Activated CD8-positive, alpha-beta memory T cell treated with anti-CD3 and anti-CD28 coated beads for 36 hours (primary cell): ENCODE measurements at places on chromosomes 2 and 18. TPM values are rescaled to one million over a fixed set of nuclear protein-coding genes. Genes with fewer than 3 reads are reported as not detected.

Gene TRIM54
- 0.30 TPM for total RNA-seq

Gene UGT1A4
- total RNA-seq, result not detected

Gene LINC00305
- total RNA-seq, result not detected

Gene GREB1L
- not detected for total RNA-seq

Gene WDR35
- total RNA-seq, result 12.2 TPM

Gene TSGA10
- 4.7 TPM for total RNA-seq

Gene BARD1
- 24.1 TPM for total RNA-seq

Gene NT5DC4
- not detected for total RNA-seq

Gene KLHL14
- not detected for total RNA-seq

Gene TRABD2A
- 28.5 TPM for total RNA-seq
